ENCODE measurements at places on chromosomes 5 and 9.
A peak's percentile ranks its signal among the peaks of the same experiment; 100 is the strongest.

DNA sequence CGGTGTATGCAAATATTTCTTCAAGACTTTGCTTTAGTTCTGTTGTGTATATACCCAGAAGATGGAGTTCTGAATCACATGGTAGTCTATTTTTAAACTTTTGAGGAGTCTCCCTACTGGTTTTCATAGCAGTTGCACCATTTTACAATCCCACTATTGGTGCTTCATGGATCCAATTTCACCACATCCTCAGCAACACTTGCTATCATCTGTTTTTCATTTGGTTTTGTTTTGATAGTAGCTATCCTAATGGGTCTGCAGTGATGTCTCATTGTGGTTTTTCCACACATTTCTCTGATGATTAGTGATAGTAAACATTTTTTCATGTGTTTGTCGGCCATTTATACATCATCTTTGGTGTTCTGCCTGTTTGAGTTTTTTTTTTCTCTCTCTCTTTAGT is 1339.3 kb downstream of the EFNA5 start:
- DNase-seq, result no peak

DNA sequence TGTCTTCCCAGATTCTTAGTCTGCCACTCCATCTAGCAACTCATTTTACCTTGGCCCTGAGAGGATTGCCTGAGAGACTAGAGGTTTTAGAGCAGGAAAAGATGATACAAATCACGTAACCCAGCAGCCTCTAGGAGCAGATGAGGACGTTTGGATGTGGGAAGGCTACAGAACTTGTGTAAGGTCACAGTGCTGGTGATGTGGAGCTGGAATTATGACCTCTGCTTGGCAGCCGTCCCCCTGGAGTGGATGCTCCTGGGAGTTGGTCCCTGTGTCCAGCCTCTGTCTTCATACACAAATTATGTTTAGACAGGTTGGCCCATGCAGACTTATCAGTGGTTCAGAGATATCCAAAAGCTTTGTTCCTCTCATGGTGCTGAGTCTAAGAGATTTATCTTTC is 499.0 kb downstream of the EBF1 start:
- no peak for DNase-seq

- DNase-seq, result peak; percentile 28
Measured at GRCh38 chr5:75964008-75964407, 119.2 kb upstream of the SV2C start.

GRCh38 chr5:80277191-80277590 is 21.3 kb upstream of the SERINC5 start:
- DNase-seq, result no peak

- no peak for DNase-seq
Measured at GRCh38 chr5:395156-395920, 47.6 kb upstream of the EXOC3 start.

DNA sequence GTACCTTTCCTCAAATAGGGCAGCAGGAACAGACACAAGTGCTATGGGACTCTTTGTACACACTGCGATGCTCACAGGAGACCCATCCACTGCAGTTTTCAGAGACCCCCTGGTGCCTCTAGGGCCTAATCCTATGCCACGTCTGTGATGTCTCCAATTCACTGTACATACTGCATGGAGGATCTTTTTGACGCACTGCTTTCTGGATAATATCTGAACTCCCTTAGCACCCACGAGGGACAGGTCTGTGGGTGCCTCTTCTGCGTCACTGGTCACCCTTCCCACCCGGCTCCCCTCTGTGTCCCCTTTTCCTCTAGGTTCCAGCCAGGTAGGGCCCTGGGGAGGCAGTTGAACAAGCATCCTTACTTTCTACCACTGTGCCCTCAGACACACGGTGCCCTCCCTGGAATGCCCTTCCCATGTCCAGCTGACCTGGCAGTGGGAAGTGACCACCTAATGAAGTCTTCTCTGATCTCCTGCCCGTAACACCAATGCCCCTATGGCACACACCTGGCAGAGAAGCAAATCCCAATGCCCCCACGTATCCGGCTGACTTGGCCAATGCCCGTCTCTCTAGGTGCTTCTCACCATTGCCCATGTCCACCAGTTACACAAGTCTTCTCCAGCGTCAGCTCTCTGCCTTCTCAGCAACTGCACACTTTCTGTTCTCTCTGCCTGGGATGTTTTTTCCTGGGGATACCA is 41.5 kb downstream of the FOXI1 start:
- no peak for DNase-seq

- no peak for DNase-seq
Measured at GRCh38 chr5:27475063-27475462, 436.7 kb upstream of the CDH9 start.

DNA sequence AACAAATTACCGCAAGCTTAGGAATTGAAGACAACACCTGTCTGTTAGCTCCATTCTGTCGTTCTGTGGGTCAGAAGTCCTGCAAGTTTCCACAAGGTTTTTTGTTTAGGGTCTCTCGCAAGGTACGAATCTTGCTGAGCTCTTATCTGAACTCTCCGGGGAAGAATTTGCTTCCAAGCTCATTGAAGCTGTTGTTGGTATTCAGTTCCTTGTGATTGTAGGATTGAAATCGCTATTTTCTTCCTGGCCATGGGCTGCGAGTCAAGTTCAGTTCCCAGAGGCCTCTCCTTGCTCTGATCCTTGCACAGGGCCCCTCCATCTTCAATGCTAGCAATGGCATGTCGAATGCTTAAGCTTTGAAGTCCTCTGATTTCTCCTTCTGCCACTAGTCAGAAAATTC is 53.5 kb upstream of the CNTLN start:
- no peak for DNase-seq

- no peak for DNase-seq
Measured at GRCh38 chr5:72822944-72823343, 6.5 kb downstream of the TNPO1 start.

DNA sequence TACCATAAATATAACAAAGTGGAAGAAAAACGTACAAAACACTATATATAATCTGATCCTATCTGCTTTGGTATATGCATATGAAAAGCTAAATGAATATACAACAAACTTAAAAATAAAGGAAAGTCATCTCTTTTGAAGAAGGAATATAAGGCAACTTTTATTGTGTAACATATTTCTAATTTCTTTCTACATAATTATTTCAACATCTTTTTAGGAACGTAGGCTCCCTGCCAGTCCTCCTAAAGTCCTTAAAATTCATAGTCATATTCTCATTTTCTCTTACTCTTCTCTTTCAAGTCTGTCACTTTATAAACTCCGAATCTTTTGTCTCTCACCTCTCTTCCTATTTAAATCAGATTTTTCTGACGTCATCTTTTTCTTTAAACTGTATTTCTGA is 9.6 kb downstream of the DEPDC1B start:
- DNase-seq, result no peak

DNA sequence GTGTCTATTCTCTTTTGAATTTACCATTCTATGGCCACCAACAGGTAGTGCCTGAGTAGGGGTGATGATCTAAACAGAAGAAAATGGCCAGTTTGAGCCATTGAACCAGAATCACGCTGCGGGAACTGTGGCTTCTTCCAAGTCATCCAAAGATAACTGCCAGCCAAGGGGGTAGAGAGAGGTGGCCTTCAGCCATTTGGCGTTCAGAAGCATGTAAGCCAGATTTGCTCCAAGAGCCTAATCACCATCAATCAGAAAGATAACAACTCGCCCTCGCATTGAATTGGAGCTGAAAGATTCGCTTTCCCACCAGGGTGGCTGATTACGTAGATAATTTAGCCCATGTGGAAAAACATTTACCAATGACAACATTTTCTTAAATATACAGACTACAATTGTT is 1302.7 kb upstream of the DMAC1 start:
- no peak for DNase-seq

DNA sequence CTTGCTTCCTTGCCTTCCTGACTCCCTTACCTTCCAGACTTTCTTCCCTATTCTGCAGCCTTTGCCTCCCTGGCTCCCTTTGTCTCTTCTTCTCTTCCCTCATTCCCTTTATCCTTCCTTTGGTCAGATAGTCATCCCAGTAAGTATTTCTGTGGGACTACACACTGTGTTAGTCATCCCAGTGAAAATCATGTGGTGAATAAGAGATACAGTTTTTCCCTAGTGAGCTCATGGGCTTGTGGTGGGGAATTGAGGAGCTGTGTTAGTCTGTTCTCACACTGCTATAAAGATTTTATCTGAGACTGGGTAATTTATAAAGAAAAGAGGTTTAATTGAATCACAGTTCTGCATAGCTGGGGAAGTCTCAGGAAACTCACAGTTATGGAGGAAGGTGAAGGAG is 109.8 kb upstream of the EDIL3 start:
- DNase-seq, result no peak

DNA sequence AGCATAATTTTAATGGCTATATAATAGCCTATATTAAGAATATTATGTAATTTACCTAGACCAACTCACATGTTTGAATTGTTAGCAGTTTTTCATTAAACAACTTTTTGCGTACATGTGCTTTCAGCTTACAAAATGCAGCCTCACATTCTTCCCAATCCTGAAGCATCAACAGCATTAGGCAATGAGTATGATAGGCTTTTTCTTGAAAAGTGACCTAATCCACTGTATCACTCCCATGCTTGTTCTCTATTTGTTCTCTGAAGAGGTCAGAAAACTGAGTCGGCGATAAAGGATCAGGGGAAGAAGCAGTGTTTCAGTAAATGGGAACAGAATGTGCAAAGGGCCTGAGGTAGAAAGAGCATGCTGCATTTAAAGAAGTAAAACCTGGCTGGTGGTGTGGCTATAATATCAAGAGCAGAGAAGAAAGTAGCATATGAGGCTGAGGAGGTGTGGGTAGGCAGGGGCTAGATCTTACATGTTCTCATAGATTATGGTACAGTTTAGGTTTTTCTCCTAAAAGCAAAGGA is 212.4 kb downstream of the SAXO1 start:
- no peak for DNase-seq

DNA sequence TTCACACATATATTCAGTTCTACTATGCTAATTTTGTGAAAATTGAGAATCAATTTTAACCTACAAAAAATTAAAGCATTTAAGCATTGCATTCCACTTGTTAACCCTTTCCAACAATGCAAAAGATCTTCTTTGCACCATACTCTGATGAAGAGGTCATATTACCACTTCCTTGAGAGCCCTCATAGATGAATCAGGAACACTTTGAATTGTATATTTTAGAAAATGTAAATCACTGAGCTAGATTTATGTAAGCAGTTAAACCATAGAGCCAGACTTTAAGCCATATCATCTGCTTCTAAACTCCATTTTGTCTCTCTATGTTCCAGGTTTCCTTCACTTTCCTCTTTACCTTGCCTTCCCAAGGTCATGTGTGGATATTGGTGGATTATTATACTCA is 56.5 kb upstream of the CDH18 start:
- DNase-seq, result no peak

DNA sequence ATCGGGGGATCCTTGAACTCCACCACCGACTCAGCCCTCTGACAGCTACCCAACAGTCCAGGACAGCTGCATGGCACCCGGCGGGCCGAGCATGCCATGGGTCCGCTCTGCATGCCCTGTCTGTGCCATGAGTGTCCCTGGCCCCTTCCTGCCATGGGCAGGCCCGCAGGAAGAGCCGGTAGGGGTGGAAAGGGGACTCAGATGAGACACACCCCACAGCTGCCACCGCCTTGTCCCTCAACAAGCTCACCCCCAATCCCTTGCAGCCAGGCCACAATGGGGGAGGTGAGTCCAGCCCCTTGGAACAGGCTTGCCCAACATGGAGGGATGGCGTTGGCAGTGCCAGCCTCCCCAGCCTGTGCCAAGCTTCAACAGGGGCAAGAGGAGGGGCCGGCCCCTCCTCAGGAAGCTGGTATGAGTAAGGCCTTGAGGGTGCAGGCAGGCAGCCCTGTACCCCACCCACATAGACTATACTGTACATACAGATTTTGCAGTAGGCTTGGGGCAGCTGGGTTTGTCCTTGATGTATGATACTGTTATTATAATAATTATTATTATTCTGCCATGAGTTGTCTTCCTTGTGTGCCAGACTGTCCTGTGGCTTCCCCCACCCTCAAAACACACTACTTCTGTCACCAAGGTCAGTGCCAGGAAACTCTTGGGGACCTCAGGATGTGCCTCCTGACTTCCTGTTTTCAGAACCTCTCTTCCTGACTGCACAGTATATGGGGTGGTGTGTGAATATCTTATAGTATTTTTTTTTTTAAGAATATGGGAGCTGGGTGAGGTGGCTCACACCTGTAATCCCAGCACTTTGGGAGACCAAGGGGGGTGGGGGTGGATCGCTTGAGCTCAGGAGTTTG is 12.0 kb upstream of the SLC34A1 start:
- no peak for DNase-seq

DNA sequence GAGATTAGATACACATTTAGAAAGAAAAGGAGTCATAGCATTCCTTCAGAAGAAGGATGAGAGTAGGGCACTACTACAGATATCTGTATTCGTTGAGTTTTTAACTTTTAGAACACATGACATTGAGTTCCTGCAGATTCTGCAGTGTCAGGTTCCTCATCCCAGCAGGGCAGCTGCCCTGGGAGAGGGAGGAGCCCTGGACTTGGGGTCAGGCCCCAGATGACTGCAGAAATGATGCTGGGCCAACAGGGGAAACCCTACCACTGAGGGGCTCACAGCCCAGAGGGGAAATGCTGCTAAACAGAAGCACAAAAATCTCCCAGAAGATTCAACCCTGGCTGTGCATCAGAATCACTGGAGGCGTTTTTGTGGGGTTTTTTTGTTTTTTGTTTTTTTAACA is 68.9 kb upstream of the TAF1L start:
- no peak for DNase-seq

DNA sequence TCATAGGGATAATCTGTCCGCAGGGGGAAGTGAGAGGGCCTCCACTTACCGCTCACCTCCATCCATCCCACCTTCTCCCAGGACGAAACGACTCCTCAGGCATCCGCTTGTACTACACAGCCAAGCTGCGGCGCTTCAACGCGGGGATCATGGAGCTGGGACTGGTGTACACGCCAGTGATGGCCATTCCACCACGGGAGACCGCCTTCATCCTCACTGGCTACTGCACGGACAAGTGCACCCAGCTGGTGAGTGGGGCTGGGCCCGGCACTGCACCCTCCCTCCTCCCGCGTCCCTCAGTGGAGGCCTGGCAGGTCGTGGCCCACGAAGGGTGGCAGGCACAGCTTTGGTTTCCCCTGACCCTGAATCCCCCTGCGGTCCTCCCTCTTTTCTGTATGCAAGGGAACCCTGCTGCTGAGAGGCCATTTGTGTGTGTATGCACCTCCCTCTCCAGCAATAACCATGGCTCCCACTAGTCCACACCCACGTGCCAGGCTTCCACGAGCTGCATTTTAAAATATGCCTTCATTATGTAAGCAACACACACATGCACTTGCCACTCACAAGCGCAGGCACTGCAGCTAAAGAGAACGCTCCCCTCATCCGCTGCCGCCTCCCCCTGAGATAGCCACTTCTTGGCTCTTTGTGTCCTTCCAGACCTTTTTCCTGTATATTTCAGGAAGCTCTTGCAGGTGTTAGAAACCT is 11.8 kb downstream of the DBH start:
- no peak for DNase-seq

DNA sequence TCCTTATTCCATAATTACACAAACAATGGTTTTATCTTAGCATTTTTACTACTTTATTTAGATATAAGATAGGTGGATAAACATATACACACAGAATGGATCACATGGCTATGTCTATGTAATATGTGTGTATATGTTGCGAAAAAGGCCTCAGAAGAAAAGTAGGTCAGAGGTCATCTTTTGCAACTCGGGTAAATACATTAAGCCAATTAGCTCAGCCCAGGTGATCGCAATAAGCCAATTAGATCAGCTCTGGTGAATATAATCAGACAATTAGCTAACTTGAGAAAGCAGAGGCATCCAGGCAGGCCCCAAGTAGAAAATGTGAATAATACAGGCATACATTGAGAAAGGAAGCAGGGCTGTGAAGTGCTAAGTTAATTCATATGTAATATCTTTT is 24.3 kb downstream of the SLCO4C1 start:
- no peak for DNase-seq

GRCh38 chr9:8855046-8855445 is 1055.5 kb upstream of the DMAC1 start:
- peak; percentile 91 for DNase-seq
